Type B pancreatic cell (in vitro differentiated cells): ENCODE measurements at places on chromosomes 7 and 10. TPM values are rescaled to one million over a fixed set of nuclear protein-coding genes. Genes with fewer than 3 reads are reported as not detected.

DNA sequence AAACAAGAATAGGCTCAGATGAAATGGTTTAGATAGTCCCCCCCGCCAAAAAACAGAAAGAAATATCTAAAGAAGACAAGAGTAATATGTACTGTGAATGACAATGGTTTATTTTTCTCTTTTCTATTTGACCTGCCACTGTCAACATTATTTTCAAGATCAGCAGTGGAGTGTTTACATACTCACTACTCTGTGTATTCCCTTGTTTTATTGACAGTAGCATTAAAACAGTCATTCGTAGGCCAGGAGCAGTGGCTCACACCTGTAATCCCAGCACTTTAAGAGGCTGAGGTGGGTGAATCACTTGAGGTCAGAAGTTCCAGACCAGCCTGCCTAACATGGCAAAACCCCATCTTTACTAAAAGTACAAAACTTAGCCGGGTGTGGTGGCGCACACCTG is 245.3 kb upstream of the SLC26A5 start:
- H3K36me3 ChIP-seq, result no peaks in the 10 kb centered on the region
- H3K27ac ChIP-seq, result no peak overlapping the region
- H3K4me3 ChIP-seq, result no peak overlapping the region
- H3K4me1 ChIP-seq, result peaks cover 8% of the 10 kb centered on the region

DNA sequence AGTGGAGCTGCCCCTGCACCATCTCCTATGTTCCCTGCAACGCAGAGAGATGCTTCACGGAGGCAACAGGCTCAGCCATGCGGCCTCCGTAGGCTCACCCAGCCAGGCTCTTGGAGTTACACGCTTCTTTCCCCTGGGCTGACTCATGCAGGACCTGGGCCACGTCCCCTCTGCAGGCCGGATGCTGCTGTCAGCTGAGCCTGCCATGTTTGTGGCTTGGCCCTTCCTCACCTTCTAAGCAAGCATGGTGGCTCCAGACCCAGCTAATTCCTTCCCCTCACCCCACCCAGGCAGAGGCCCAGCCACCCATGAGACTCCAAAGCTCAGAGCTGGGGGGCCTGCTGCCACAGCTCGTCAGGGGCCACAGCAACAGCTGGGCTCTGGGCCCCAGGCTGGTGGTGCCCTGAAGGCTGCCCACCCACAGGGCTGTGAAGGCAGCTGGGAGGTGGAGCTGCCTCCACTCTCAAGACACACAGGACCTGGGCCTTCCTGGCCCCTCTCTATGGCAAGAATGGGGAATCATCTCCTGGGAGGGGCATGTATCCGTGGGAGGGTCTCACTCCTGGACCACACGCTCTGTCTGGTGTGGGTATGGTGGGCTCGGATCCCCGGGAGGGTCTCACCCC is 219.6 kb downstream of the ELFN1 start:
- no peak overlapping the region for H3K27ac ChIP-seq
- H3K36me3 ChIP-seq, result peaks cover 16% of the 10 kb centered on the region
- H3K27me3 ChIP-seq, result no peaks in the 10 kb centered on the region
- H3K4me1 ChIP-seq, result peaks cover 9% of the 10 kb centered on the region

DNA sequence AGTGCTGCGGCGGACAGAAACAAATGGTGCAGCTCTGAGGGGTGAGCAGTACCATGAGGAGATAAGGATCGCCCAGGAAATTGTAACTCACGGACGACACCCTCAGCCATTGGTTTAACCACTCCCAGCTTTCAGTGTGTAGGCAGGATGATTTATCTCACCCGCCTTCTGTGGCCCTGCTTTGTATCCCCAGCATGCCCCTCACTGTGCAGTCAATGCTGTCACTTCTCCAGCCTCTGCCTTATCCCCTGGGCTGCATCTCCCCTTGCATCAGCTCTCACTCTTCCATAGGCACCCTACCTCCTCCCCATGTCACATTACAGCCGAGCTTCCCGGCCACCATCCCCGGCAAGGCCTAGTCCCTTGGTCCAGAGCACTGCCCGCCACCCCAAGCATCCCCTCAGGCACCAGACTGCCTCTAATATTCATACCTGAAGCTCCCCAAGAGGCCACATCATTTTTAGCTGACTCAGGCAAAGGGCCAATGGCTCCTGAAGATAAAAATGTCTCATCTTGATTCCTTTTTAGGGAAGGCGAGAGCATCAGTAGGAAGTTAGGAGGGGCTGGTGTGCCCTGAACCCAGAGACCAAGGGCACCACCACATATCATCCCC is 77.1 kb downstream of the CARD11 start:
- H3K4me1 ChIP-seq, result no peaks in the 10 kb centered on the region
- H3K4me3 ChIP-seq, result no peak overlapping the region
- no peak for DNase-seq
- no peak overlapping the region for H3K27ac ChIP-seq

DNA sequence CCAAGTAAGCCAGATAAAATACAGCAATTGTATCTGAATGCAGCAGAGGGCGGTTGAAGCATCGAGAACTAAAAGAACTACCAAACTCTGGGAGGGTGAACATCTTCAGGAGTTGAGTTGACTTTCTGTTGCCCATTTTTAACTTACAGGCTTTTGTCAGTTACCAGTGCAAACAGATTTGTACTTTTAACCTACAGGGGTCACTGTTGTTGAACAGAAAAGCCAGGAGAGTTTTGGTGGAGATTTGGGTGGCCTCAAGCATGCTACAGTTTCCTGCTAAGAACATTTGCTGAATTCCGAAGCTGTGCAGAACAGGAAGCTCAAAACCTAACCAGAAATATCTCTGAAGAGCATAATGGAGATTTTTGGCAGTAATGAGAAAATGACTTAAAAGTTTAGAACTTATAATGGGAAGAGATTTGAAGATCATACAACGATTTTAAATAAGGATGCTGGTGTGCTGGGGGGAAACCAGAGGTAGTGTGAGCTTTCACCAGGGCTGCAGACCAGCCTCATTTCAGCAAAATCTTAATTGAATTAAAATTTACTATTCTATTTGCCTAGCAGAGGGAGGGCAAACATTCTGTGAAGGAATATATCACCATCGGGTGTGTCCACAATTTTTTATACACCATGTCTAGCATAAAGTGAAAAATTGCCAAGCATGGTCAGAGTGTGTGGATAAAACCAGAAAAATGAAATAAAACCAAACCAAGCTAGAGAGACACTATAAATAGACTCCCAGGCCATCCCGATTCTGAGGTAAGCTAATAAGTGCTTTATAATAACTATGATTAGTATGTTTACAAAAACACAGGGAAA is 208.6 kb upstream of the CCDC6 start:
- H3K27me3 ChIP-seq, result no peaks in the 10 kb centered on the region
- no peak for DNase-seq
- H3K36me3 ChIP-seq, result peaks cover 2% of the 10 kb centered on the region
- no peaks in the 10 kb centered on the region for H3K4me1 ChIP-seq

PILRA gene
- total RNA-seq, result 2.1 and 2.8 TPM in 2 replicates

- H3K4me1 ChIP-seq, result peaks cover 28% of the 10 kb centered on the region
- no peak for DNase-seq
- H3K27me3 ChIP-seq, result no peaks in the 10 kb centered on the region
- no peak overlapping the region for H3K27ac ChIP-seq
- H3K36me3 ChIP-seq, result peaks cover 21% of the 10 kb centered on the region
Observed at GRCh38 chr10:60186315-60187071, 203.2 kb downstream of the ANK3 start.

DNA sequence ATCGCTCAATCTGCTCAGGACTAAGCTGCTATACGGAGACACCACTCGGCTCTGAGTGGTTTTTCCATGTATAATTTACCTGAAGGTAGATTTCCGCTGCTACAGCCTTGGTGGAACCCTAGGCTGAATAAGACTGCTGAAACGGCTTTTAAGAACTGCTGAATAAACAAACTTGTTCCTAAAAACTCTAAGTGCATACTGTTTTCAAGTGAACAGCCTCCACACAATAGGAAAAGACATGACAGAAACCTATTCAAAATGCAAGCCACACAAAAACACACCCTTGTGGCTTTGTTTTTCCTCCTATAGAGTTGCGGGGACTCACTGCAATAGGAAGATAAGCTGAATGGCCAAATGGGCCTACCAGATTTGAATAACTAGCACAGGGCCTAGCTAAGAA is 117.2 kb downstream of the UBE2H start:
- H3K4me3 ChIP-seq, result no peak overlapping the region
- peak overlapping the region; percentile 21 for H3K27ac ChIP-seq
- peaks cover 35% of the 10 kb centered on the region for H3K36me3 ChIP-seq
- DNase-seq, result no peak
- no peaks in the 10 kb centered on the region for H3K27me3 ChIP-seq

AGMO gene
- 0.41 and 1.0 TPM in 2 replicates for total RNA-seq

DNA sequence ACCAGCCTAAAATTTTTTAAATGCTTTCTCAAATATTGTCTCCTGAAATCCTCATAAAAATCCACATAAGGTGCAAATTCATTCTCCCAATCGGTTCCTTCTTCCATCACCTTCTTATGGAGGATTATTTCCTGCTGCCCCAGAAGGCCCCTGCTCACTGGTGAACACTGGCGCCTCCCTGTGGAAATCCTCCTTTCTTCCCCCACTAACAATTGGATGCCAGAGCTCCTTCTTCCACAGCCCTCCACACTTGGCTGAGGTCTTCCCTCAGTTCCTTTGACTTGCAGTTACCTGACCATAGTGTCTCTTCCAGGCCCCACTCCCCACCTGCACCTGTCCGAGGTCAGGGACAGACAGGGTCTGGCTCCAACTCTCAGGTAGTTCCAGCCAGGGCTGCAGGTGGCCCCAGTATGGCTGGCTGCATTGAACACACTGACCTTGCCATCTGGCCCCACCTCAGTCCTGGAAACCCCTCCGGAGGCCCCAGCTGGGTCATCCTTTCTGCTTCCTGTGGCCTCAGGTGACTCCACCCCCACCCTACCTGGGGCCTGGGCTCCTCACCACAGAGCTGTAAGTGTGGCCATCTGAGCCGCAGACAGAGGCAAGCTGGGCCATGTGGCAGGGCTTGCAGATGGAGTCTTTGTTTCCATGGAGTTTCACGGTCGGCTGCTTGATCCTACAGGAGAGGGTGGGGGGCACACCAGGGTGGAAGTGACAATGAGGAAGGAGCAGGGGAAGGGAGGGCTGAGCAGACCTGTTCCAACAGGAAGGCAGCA is 18.4 kb downstream of the SPOCK2 start:
- peaks cover 23% of the 10 kb centered on the region for H3K4me1 ChIP-seq
- no peak for DNase-seq
- peak overlapping the region; percentile 65 for H3K27ac ChIP-seq

- H3K4me3 ChIP-seq, result no peak overlapping the region
- no peak overlapping the region for H3K27ac ChIP-seq
- no peaks in the 10 kb centered on the region for H3K27me3 ChIP-seq
- no peak for DNase-seq
Observed at GRCh38 chr7:20249920-20250319, 32.7 kb upstream of the MACC1 start.

DNA sequence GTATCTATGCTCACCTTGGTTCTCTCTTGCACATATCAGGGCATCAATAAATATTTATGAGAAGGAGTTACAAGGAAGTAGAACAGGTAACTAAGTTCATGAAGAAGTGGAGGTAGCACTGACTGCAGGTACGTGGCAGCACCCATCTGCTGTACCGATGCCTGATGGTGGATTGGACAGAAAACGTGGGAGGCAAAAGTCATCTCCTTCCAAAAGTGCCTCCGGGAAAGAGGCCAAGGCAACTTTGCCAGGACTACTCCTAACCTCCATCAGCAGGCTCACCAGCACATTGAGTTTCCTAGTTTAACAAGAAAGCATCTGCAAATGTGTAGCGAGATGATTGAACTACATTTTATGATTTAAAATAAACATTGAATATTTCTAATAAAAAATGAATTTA is 248.8 kb downstream of the ANKRD7 start:
- H3K36me3 ChIP-seq, result no peaks in the 10 kb centered on the region
- H3K27me3 ChIP-seq, result no peaks in the 10 kb centered on the region
- H3K4me3 ChIP-seq, result no peak overlapping the region

DNA sequence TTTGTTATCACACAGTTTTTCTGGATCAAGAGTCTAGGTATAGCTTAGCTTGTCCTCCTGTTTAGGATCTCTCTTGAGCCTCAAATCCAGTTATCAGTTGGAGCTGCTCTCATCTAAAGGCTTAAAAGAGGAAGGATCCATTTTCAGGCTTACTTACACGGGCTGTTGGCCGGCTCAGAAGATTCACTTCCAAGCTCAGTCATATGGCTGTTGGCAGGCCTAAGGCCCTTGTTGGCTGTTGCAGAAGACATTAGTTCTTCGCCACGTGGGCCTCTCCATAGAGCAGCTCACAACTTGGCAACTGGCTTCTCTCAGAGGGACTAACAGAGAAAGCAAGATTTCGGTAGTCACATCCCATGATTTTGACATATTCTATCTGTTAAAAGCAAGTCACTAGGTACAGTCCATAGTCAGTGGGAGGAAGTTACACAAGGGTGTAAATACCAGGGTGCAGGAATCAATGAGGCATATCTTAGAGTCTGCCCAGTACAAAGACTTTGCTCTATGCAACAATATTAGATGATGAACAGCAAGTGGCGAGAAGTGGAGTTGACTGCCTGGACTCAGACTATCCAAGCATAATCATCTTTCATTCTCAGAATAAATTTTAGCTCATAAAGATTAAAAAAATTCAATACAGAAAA is 280.1 kb upstream of the MBL2 start:
- no peaks in the 10 kb centered on the region for H3K27me3 ChIP-seq
- H3K4me3 ChIP-seq, result no peak overlapping the region
- no peaks in the 10 kb centered on the region for H3K4me1 ChIP-seq

DNA sequence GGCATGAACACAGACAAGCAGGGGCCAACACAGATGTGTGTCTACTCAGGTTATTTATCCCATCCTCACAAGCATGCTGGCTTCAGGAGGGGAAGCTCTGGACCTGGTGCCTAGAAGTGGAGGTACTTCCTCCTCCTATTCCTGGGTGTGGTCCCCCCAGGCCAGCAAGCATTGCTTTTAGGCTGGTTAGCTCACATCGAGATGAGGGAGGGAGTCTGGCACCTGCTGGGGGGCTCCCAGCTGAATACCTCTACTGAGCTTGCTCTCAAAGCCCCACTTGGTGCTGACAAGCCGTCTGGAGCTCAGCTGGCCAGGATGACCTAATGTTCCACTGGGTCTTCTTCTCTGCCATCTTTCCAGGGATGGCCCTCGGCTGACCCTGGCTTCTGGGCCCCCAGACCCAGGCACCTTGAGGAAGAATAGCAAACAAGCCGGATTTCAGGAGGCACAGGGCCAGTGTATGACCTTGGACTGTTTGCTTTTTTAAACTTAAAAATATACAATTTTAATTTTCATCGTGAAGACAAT is 26.8 kb downstream of the FAM241B start:
- peaks cover 46% of the 10 kb centered on the region for H3K4me1 ChIP-seq
- no peak overlapping the region for H3K27ac ChIP-seq
- H3K36me3 ChIP-seq, result no peaks in the 10 kb centered on the region
- H3K4me3 ChIP-seq, result no peak overlapping the region
- peaks cover 21% of the 10 kb centered on the region for H3K27me3 ChIP-seq
